Activated CD4-positive, alpha-beta T cell treated with anti-CD3 and anti-CD28 coated beads, Interleukin-2, Interleukin-6, amounts not matched to agents 100 ng/mL and 50 ng/mL, durations not matched to agents 16 hours and 8 hours (primary cell): ENCODE measurements at places on chromosomes 4 and X.
A peak's percentile ranks its signal among the peaks of the same experiment; 100 is the strongest.

DNA sequence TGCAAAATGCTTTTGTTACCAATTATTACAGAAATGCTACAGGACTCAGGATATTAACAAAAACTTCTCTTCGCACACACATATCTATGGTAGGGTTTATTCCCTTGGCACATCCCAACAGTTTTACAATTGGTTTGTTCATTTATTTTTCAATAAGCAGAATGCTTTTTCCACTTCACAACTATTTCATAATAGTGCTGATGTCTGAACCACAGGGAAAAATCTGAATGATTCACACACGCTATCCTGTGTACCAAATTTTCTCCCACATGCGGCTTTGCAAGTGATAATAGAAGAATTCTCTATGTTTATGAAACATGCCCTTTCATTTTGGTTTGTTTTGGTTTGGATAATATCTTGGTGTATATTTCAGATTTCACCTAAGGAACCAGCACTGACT lies 725.7 kb upstream of the TENM3 start:
- no peak for DNase-seq

GRCh38 chrX:70480660-70481018 lies 36.0 kb downstream of the DLG3 start:
- DNase-seq = no peak

DNA sequence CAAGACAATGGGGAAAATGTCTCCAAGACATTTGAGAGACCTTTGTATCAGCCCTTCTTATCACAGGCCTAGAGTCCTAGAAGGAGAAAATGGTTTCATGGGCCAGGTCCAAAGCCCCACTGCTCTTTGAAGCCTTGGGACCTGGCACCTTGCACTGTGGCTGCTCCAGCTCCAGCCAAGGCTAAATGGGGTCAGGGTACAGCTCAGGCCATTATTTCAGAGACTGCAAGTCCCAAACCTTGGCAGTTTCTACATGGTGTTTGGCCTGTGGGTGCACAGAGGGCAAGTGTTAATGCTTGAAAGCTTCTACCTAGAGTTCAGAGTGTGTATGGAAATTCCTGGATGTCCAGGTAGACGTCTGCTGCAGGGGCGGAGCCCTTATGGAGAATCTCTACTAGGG lies 28.5 kb downstream of the SHROOM3 start:
- no peak for DNase-seq

DNA sequence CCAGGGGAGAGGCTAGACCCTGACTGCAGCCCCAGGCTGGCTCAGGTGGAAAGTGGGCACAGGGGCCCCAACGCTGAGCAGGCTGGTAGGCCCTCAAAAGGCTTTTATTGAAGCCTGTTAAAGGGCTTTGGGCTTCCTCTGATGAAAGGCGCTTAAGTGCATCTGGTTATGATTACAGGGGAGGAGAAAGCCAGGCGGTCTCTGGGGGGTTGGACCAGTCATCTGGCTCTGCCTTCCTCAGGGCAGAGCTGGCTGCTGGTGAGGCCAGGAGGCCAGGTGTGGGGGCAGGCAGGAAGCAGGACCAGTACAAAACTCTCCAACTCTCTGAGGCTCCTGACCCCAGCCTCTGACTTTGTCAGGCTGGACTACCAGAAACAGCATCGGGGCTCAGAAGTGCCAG lies 68.8 kb upstream of the BCOR start:
- DNase-seq = no peak

- DNase-seq = no peak
Observed at GRCh38 chrX:4253092-4253491, 539.6 kb upstream of the PRKX start.

- peak; percentile 24 for DNase-seq
Observed at GRCh38 chrX:150899191-150899757, 806 bp upstream of the CD99L2 start.

DNA sequence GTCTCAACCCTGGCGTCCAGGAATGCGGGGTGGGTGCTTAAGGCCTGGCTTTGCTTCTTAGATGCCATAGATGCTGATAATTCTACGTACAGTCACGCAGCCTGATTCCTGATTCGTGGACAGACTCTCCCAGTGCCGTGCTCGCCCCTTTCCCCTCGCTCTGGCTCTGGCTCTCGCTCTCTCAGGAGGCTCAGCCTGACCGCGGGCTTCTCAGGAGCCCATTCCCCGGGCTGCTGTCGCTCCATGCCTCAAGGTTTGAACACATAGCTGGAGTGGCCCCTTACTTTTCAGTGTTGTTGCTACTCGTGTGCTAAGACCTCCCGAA lies 59.2 kb upstream of the ZC4H2 start:
- DNase-seq = peak; percentile 14

- DNase-seq = no peak
Observed at GRCh38 chr4:62170235-62170634, 970.1 kb downstream of the ADGRL3 start.

- DNase-seq = no peak
Observed at GRCh38 chr4:80507507-80507906, 172.0 kb downstream of the CFAP299 start.

- DNase-seq = peak; percentile 87
Observed at GRCh38 chrX:3713225-3713936, at the start of gene PRKX. Gene PRKX (minus strand): TSS chrX:3713649. CDS start chrX:3713253, 396 bp downstream.

- peak; percentile 32 for DNase-seq
Observed at GRCh38 chrX:124282580-124282979, 49.9 kb upstream of the TEX13D start.

- no peak for DNase-seq
Observed at GRCh38 chr4:76896614-76897535, 1.1 kb downstream of the SOWAHB start.

DNA sequence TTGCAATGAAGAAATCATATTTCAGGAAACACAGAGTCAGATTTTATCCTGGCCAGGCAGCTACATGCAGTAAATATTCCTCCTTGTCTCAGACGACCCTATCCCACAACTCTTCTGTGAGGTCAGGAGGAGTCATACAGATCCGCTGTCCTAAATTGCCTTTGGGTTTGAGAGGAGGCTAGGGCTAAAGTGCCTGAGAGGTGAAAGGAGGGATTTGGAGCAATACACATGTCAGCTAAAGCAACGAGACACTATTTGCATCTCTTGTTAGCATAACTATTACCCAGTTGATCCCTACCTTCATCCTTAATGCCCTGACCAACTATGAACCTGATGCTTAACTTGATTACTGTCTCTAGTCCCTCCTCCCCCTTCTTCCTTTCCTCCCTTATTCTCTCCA lies 98.6 kb downstream of the TBC1D19 start:
- no peak for DNase-seq

DNA sequence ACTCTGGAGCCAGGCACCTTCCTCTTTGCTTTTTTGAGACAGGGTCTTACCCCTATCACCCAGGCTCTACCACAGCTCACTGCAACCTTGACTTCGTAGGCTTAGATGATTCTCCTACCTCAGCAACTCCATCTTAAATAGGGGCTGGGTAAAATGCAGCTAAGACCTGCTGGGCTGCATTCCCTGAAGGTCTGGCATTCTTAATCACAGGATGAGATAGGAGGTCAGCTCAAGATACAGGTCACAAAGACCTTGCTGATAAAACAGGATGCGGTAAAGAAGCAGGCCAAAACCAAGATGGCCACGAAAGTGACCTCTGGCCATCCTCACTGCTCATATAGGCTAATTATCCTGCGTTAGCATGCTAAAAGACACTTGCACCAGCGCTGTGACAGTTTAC lies 770.8 kb upstream of the PRKX start:
- DNase-seq = no peak

- DNase-seq = no peak
Observed at GRCh38 chr4:76709772-76710090, 188.2 kb downstream of the SOWAHB start.

DNA sequence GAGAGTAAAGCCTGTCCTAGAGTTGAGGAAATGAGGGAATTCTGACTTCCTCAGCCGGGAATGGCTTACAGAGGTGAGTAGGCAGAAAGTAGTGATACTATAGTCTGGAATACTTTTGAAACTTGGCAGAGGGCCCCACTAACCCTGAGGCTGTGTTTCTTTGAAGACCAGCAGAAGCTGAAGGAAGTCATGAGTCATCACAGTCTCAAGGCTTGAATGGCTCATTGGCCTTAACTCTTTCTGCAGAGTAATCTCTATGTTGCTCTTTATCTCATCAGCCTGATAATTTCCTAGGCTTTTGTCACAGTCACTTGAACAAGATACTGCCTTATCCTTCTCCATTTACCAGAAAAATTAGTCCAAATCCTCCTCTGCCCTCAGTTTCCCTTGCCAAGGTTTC lies 80.8 kb downstream of the ANKRD50 start:
- peak; percentile 36 for DNase-seq

DNA sequence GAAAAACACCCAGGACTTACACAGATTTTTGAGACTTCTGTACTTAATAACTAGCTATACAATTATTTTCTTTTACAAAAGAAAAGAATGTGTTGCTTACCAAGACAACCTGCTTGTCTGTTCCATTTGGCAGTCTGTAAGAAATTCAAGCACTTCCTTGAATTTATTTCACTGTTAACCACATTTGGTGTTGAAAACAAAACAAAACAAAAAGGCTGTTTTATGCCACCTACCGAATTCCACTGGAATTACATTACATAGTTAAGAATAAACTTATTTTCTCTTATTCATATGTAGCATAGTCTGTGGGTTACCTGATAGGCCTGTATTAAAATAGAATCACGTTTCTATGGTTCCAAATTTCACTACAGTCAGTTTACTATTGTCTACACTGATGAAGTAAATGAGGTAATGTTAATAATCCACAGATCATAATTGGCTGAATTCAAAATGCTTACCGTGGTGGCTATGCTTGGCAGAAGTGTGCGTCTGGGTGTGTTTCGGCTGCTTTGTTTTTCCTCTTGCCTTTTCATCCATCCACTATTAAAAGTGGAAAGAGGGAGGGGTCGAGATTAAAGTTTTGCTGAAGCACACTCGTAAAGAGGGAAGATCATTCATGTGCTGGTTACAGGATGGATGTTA lies at the start of gene TLR1:
TSS of gene TLR1 (minus strand) at position 138 of the 642 bp plus-strand sequence. CDS start 5,960 bp downstream, outside the sequence.
- DNase-seq = peak; percentile 70

- peak; percentile 55 for DNase-seq
Observed at GRCh38 chrX:72269671-72270251, 7.3 kb downstream of the RPS4X start.

DNA sequence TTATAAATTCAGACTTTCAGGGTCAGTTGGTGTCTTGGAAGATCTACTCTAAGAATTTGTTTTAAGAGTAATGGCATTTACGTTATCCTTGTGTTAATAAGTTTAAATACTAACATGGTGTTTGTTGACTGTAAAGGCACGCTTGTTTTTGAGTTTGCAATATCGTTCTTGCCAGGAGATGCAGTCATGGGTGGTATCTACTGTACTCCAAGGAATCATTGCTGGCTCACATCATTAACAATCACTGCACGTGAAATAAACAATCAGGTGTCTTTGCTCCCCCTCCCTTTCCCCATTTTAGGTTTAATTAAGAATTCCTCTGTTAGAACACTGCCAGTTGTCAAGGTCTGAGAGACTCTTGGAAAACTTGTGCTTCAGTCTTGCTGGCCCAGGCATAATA lies 1.6 kb downstream of the HHIP start:
- no peak for DNase-seq

- DNase-seq = no peak
Observed at GRCh38 chr4:13860126-13860525, 232.6 kb upstream of the BOD1L1 start.

DNA sequence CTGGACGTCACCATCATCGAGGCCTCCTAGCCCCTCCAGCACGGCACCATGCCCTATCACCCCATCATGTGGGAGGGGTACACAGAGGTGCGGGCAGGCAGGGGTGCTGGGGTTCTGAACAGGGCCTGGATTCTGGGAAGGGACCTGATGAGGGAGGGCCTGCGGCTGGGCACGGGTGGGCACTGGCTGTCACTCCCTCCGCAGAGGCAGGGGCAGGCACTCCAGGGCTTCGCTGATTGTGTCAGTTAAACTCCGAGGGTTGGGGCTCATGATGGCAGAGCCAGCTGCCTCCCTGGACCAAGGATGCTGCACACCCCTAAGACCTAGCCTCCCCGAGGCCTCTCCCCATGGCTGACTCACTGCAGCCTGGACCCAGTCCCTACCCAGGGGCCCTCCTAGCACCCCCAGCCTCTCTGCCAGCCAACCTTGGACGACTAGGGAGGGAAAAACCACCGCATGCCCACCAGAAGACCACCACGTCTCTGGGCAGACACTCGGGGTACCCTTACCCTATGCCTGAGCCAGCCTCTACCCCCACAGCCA lies 45.9 kb downstream of the ZFYVE28 start:
- DNase-seq = no peak

DNA sequence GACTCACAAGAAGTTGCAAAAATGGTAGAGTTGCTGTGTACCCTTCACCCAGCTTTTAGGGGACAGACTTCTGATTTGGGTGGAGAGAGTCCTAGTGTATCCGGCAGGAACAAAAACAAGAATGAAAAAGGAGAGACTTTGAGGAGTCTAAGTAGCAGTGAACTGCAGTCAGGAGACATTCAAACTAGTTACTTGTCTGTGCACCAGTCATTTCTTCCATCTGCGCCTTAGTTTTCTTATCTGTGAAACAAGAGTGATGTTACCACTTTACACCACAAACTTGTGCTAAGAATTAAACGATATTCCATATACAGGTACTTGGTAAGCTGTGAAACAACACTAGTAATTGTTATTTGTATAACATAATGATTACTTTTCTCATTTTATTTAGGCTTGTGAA lies 47.3 kb downstream of the SH2D1A start:
- DNase-seq = peak; percentile 25

DNA sequence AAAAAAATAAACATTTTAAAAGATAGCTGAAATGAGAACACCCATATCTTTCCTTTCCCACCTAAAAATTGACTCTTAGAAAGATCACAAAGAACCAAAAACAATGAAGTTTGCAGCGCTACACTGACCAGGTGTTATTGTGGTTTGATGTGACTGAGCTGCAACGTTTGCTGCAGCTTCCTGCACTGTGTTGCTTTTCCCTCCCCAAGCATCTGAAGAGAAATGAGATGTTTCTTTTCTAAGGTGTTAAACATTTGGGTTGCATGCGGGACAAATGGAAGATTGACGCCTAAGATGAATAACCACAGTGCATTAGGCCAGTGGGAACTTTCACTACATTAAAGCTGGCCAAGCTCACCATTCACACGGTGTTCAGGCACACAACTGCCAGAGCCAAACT lies 8.9 kb downstream of the LEF1 start:
- no peak for DNase-seq

- DNase-seq = no peak
Observed at GRCh38 chr4:183912585-183912984, 7.5 kb downstream of the STOX2 start.

GRCh38 chr4:7705062-7705461 lies 234.6 kb downstream of the AFAP1 start:
- no peak for DNase-seq

- DNase-seq = no peak
Observed at GRCh38 chr4:7214359-7214758, 22.0 kb downstream of the SORCS2 start.

DNA sequence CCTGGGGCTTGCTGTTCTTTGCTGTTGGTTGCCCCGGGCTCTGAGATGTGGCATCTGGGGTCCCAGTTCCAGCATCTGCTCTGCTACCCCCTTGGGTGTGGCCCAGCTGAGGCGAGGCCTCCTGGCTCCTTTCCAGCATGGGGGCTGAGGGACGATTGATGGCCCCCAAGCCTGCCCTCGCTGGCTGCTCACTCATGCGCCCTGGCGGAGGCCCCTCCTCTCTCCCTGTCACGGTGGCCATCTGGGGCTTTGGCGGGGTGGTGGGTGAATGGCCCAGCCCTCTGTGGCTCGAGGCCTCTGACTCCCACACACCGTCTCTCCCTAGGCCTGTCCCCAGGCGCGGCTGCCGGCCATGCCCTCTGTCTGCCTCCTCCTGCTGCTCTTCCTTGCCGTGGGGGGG lies 1.8 kb downstream of the PLXNA3 start:
- DNase-seq = no peak
